ENCODE measurements at places on chromosomes 12 and 14.

DNA sequence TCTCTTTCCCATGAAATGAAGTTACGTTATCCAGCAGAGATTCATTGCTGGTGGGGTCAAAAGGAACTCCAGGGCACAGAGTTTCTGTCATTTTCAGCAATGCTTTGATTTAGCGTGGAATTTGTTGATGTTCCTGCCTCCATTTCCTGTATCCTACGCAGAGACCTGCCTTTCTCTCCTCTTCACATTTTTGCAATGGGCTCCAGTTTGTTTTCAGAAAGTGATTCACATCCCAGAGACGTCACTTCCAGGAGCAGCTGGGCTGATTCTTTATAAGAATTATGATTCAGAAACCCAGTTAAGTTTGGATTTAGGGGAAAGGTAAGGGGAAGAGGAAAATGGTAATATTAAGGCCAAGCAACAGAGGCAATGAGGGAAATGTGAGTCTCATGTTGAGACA, 11.6 kb downstream of the RNASE10 start:
- no peak for DNase-seq

GRCh38 chr12:43114316-43114715, 437.7 kb downstream of the ADAMTS20 start:
- no peak for DNase-seq

DNA sequence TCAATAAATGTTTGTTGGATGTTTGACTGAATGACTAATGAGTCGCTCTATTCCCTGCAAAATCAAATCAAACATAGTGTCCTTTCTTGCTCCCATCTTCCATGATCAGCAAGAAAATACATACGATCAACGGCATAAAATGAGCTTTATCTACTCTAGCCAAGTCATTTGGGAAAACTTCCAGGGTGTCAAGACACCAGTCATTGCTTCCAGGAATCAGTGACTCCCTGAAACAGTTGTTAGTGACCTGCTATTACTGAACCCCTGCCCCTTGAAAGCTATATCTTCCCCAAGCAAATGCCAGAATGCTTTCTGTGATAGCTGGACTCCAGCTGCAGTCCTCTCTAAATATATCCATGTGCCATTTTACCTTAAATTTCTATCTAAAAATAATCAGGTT, 169.5 kb upstream of the SSTR1 start:
- DNase-seq: no peak

DNA sequence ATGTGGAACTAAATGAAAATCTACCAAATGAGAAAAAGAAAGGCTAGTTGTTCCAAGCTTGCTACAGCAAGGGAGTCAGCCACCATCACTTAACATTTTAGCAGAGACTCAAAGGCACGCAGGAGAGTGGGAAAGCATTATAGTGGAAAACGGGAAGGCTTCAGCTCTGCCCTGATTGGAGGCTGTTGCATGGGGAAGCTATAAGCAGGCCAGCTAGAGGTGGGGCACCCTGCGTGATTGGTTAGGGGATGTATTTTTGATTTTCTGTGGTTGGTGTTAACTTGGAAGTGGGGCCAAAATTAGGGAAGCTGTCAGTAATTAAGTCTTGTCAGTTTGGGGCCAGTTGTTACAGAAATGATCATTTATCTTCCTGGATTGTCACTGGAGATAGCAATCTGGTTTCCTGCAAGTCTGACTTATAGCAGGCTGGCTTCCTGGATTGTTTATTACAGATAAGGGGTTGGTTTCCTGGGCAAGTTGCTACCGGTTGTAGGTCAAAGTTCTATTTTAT, 93.9 kb downstream of the FAR2 start:
- no peak for DNase-seq

- no peak for DNase-seq
Observed at GRCh38 chr14:95254288-95254687, 65.4 kb downstream of the CLMN start.

GRCh38 chr12:114131824-114132223, 165.7 kb upstream of the RBM19 start:
- no peak for DNase-seq

Data from bone marrow (tissue), 2 donors.